Activated T-helper 17 cell treated with anti-CD3 and anti-CD28 coated beads, Interleukin-2, amount 50 U/mL, for 72 hours (primary cell): ENCODE measurements at places on chromosomes 5 and 9. TPM values are rescaled to one million over a fixed set of nuclear protein-coding genes. Genes with fewer than 3 reads are reported as not detected.

DNA sequence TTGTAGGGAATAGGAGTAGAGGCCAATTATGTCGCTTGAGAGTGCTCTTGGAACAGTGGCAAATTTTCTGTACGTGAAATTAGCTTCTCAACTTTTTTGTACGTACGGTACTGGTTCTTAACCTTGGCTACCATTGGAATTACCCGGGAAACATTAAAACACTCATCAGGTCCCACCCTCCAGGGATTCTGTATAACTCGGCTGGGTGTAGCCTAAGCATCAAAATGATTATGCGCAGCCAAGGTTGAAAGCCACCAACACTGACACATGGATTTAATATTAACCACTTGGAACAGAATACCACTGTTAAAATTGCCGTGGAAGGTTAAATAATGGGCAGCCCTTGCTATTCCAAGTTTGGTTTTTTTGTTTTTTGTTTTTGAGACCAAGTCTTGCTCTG is 17.4 kb downstream of the DNAJA1 start:
- no peak for ATAC-seq

DNA sequence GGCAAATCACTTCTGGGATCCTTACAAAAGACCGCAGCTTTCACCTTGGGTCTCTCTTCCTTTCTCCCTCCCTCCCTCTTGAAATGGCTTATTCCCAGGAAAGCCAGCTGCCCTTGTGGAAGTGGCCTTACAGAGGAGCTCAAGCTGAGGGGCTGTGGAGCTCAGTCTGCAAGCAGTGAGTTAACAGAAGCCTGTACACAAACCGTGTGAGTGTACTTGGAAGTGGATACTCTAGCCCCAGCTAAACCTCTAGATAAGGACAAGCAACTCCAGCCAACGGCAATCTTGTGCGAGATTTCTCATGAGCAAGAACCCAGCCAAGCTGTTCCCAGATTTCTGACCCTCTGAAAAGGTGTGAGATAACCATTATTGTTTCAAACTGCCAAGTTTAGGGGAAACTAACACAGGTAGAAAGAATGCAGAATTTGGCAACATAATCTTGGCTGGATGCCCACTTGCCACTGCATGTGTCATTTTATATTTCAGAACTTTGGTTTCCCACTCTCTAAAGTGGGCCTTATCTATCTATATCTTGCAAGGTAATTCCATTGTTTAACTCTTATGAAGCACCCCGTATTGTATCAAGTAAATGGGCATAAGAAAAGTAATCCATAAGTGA is 85.6 kb downstream of the CDH18 start:
- no peak for ATAC-seq

- no peak for ATAC-seq
Observed at GRCh38 chr9:87249029-87249428, 248.6 kb upstream of the DAPK1 start.

DNA sequence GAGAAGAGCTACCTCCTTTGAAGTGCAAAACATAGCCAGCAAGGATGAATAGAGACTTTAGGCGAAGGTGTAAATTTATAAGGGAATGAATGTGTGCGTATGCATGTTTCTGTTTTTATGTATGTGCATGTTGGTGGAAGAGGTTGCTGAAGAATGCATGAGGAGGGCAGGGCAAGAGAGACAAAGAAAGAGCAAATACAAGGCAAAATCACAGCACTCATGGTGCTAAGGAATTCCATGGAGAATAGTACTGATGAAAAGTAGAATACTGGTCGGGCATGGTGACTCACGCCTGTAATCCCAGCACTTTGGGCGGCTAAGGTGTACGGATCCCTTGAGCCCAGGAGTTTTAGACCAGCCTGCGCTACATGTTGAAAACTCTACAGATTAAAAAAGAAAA is 762.1 kb upstream of the PTPRD start:
- no peak for ATAC-seq

- no peak for ATAC-seq
Observed at GRCh38 chr5:14838396-14839319, 32.9 kb downstream of the ANKH start.

DNA sequence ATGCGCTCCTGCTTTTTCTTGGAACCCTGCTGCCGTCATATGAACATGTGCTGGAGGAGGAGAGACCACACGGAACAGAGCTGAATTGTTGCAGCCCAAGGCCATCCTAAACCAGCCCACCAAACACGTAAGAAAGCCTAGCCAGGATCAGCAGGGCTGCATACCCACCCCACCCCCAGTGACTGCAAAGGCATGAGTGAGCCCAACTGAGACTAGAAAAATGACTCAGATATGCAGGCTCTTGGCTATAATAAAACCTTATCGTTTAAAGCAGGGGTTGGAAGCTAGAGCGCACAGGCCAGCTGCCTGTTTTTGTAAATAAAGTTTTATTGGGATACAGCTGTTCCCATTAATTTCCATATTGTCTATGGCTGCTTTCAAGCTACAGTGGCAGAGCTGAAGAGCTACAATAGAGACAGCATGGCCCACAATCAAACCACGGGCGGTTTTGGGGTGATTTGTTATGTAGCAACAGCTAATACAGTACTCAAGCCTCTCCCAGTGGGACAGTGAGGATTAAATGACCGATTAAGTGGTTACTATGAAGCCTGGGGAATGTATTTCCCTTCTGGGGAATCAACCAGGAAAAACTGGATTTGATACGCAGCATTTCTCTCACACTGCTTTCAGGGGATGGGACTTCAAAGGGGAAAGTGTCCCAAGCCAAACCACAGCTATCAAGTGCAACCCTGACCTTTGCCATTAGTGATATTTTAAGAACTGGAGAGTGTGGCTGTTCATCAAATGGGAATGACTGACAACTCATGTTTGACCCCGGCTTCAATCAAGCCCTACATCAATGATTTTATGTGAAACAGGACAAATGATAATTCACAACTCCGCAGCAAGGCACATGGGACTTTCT is 6.3 kb downstream of the SHB start:
- no peak for ATAC-seq

GRCh38 chr9:123387686-123388085 is 31.7 kb downstream of the CRB2 start:
- ATAC-seq, result no peak

DNA sequence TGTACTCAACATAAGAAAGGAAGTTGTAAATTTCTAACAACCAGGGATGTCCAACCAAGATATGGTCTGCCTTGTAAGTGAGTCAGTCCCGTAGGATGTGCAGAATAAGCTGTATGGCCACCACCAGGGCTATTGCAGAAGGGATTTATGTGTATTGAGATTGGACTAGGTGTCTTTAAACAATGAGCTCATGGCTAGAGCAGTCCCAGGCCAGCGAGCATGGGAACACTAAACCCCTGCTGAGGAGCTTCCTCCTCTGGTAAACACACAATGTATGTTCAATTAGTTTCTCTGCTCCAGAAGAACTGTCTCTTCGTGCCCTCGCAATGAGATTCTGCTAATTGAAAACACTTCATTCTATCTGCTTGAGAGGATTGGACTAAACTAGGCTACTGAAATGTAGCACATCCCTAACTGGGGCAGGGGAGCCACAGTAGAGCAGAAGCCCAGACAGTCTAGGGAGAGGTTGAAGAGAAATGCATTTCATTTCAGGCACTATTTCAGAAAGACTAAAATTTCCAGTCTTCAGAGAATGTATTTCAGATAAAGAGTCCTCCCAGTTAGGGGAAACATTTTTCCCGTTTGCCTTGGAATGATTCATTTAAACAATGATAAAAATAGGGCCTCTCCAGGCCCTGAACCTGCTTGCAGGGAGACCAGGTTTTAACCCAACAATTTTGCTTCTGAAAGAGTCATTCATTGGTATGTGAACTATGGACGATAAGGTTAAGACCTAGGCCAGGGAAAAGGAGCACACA is 154.7 kb downstream of the FAM114A2 start:
- no peak for ATAC-seq

DNA sequence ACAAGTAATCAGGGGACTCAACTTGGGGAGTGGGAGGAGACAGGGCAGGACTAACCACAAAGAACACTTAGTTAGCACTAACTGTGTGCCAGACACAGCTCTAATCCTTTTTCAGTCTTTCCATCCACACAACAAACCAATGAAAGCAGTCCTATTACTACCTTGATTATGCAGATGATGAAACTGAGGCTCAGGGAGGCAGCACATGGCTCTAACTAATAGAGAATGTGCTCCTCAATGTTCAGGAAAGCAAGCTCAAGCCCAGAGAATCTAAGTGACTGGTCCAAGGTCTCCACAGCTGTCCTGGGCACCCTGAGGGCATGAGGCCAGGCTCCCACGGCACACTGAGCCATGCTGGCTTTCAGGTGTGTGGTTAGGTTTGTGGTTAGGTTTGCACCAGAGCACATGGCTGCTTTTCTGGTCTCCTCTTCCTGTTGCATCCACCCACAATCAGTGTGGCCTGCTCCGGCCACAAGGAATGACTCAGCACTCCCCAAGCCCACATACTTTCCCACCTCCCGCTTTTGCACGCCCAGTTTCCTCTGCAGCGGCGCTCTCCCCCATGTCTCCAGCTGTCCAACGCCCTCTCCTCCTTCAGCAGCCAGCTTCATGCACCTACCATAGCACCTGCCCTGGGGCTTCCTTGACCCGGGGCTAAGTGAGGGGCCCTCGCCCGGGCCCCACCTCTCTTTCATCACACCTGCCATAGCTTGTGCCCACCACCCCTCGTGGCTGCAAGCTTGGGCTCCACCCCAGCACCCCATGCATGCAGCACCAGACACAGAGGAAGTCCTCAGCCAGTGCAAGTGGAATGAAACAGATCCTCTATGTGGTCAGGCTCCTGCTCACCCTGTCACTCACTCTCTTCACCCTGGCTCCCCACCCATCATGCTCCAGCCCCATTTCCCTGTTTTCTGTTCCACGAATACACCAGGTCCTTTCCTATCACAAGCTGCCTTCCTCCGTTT is 133.1 kb downstream of the GABBR2 start:
- peak; percentile 83 for ATAC-seq

DNA sequence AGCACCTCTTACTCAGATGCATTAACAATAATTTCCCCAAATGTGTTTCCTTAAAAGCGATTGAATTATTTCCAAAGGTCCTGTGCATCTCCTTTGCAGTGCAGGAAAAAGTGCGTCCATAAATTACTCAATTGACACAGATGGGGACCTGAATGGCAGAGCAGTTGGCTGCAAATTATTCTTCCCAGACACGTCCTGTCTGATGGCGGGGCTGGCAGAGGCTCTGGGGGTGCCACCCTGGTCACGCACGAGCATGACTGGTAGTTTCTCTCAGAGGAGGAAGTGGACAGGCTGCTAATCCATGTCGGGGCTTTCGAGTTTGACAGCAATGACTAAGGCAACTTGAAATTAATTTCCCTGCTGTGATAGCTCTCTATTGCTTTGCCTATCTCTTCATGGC is 264.8 kb upstream of the BRINP1 start:
- no peak for ATAC-seq

- no peak for ATAC-seq
Observed at GRCh38 chr5:128195316-128195715, 111.8 kb downstream of the SLC12A2 start.

DNA sequence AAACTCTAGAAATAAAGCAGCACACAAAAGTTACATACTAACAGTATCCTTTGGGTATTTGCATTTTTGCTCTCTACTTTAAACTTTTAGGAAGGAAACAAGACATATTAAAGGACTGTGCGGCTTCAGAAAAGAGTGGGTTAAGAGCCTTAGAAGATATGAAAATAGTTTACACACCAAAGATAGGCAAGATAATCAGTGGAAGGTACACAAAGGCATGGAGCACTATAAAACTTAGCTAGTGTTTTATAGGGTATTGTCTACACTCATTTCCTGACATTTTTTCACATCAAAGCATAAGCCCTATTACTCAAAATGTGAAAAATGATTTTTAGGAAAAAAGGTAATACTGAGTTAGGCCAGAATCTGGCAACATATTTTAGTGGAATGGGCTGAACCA is 43.7 kb upstream of the APBA1 start:
- no peak for ATAC-seq

- peak; percentile 11 for ATAC-seq
Observed at GRCh38 chr9:114290561-114290986, 32.3 kb upstream of the ORM1 start.

- no peak for ATAC-seq
Observed at GRCh38 chr5:173971681-173972345, 17.2 kb upstream of the C5orf47 start.

DNA sequence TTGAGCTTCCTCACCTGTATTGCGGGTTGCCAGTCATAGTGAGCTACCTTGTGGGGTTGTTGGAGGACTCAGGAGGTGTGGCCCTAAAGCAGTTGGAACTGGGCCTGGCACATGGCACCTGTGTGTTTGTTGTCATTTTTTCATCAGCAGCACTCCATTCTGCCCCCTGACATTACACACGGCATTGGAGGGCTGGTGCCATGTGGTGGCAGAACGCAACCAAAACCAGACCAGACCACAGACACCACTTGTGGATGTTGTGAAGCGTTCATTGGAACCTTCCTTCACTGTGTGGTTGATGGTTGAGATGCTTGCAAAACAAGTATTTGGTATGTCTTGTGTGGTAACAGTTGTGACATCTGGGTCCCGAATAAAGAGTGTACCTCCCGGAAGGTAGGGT is 113.2 kb upstream of the ERCC6L2 start:
- no peak for ATAC-seq

DNA sequence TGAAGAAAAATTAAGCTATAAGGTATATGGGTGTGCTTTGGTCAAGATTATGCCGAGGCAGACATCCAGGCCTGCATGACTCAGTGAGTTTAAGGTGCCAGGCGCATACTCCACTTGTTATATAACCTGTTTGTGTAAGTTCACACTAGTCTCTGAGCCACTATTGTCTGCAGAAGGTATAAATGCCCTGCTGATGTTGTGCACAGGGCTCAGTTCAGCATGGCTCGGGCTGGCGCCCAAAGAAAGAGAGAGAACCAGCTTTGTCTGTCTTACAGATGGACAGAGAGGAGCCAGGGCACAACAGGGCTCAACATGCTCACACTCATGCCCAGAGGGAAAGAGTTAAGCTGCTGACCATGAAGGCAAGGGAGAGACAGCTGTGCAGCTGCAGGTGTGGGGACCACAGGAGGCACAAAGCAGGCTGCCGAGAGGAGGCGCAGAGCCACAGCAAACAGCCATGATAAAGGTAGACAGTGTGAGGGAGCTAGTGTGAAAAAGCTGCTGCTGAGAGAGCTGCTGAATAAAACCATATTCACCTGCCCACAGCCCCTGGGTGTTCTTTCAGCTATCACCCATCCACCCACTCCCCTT is 1587.6 kb upstream of the C9orf72 start:
- ATAC-seq, result no peak

GRCh38 chr9:97627624-97628023 is 5.5 kb downstream of the TSTD2 start:
- ATAC-seq, result no peak

DNA sequence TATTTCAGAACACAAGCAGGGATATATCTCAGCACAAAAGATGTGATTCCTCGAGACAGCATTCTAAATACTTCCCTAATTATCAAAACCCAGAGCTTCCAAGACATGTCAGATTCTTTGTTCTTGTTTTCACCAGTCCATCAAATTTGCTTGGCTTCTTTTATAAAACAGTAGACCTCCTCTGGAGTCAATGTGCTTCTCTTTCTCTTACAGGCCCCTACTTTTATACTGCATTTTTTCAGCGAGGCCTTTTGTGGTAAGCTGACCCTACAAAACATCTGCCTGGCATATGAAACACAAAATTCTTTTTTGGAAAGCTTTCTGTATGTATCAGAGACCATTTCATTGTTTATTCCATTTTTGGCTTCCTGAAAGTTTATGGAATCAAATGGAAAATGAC is 81.8 kb downstream of the ARSB start:
- no peak for ATAC-seq

The CENPP gene
- 31.5 TPM for total RNA-seq

The NR6A1 gene
- total RNA-seq, result 0.98 TPM

The TRIM14 gene
- 57.8 TPM for total RNA-seq

The FAM169A gene
- 12.8 TPM for total RNA-seq
